ENCODE measurements at places on chromosomes 12 and 14.

DNA sequence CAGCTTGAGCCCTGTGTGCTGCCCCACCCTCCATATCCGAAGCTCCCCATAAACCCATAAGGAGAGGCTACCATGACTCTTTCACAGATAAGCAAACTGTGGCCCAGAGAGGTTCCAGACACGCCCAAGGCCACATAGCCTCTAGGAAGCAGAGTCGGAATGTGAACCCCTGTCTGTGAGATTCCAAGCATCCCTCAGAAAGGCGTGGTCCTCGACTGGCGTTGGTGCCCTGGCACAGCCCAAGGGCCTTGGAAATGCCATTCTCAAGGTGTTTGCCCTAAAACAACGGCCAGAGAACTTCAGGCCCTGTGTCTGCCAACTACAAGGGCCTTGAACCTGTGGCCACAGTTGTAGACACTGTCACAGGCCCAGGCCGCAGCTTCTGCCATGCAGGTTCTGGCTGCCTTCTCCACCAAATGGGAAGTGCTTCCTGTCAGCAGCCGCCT, 8.5 kb upstream of the DIO3 start:
- peak; percentile 92 for DNase-seq

GRCh38 chr12:57096748-57097553, 8.0 kb downstream of the NAB2 start:
- DNase-seq = no peak

DNA sequence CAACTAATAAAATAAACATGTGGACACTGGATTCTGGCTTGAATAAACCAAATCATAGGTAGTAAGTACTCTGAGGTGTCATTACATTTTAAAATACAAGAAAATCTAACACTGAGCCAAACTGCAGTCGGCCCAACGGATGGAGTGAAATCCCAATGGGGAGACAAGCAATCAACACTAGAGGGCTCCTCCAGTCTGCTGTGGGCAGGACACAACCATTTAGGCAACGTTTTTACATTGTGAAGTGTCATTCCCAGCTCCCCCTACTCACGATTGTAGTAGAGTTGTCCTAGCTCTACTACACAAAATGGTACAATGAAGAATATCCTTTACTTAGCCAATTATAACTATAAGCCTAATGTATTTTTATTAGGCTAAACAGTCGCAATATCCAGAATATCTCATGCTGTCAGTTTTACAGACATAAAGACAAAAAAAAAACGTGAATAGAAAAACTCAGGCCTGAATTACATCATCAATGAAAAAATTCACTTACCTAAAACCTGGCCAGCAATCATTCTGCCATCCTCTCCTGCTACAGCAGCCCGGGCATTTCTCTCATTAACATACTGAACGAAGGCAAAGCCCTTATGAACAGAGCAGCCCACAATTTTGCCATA, 35.7 kb downstream of the HNRNPC start:
- no peak for DNase-seq

DNA sequence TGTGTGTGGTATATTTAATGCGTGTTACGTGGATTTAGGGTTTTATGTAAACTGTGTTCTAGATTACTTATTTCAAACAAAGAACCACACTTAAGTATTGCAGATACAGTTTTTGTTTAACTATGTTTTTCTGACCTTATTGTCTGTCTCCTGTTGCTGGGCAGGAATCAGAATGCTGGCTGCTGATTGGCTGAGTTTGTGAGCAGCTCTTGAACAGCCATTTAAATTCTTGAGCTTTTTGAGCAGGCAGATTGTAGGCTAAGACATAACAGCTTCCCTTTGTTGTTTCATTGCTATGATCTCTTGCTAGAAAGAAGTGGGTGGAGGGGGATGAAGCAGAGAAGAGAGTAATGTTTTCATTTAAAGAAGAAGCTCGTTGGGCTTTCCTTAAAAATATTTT, 52.2 kb downstream of the ATF7IP start:
- peak; percentile 55 for DNase-seq

GRCh38 chr12:121738340-121738858, 25.8 kb downstream of the TMEM120B start:
- no peak for DNase-seq

DNA sequence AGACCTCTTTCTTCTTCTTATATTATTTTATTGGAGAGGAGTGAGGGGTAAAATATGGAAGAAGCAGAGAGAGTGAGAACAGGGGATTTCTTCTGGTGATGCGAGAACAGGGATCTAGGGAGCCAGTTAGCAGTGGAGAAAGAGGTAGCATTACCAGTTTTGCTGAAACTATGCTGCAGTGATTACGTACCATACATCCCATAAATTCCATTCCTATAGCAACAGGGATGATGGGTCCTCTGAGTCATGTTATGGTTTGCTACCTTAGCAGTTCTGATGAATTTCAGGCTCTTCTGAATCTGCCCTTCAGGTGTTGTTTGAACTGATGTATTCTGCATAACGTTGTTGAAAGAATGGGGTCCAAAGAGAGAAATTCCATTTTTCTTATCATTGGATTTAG, 625.4 kb upstream of the LRFN5 start:
- no peak for DNase-seq

DNA sequence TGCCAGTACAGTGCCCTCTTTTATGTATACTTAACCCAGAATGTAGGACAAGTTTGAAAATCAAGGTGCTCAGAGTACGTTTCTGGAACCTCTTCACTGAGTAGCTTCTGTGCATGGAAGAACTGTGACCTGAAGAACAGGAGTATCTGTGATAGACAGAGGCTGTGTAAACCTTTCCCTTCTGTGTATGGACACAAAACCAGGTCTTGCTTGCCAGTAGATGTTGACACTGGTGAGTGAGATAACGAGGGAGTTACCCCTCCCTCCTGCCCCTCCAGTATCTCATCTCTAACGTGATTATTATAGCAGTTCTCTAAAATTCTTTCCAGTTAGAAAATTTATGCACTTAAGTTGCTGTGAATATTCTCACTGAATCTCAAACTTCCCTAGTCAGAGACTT, 170.8 kb downstream of the RPL10L start:
- DNase-seq = no peak

DNA sequence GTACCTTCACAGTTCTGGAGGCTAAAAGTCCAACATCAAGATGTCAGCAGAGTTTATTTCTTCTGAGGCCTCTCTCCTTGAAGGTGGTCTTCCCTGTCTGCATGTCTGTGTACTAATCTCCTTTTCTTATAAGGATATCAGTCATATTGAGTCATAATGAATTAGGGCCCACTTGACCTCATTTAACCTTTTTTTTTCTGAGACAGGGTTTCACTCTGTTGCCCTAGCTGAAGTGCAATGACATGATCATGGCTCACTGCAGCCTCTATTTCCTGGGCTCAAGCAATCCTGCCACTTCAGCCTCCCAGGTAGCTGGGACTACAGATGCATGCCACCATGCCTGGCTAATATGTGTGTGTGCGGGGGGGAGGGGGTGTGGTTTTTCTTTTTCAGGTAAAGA, 41.7 kb downstream of the PPM1H start:
- DNase-seq = no peak

- DNase-seq = no peak
These were observed 40.4 kb upstream of the MYL2 start for GRCh38 chr12:110960795-110961194.

- DNase-seq = no peak
These were observed 28.8 kb upstream of the CEP83 start for GRCh38 chr12:94488463-94488862.

DNA sequence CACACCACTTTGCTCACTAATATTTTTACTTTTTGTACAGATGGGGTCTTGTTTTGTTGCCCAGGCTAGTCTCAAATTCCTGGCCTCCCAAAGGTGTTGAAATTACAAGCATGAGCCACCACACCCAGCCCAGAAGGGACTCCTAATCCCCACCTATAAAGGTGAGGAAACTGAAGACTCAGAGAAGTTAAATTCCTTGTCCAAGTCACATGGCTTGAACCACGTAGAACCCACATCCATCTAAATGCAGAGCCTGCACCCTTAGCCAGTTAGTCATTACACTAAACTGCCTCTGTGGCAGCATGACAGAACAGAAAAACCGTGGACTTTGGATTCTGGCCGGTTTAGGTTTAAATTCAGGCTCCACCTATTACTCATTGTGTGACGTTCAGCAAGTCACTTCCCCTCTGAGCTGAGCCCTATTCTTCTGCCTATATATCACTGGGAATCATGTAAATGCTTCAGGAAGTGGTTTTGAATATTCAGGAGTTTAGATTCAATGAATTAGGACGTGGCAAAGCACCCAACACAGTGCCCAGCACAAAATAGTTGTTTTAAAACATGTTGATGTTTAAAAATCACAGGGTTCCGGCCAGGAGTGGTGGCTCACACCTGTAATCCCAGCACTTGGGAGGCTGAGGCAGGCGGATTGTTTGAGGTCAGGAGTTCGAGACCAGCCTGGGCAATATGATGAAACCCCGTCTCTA, 3.0 kb upstream of the CORO1C start:
- DNase-seq = peak; percentile 90

DNA sequence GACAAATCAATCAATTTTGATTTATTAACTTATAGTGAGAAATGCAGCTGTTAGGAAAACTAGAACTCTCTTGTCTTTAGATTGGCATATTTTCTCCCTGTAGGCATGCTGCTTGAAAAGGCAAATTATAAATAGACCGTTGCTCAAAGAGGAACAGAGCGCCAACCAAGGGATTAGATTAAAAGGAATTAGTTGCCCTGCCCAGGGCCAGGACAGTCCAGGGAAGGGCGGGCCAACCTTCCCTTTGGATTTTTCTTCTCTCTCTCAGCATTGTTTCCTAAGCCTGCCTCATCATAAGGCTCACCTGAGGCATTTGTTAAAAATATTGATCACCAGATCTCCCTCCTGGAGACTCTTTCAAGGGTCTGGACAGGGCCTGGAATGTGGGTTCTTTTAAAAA, 8.6 kb downstream of the CIPC start:
- no peak for DNase-seq

GRCh38 chr14:55867311-55867710, 250.9 kb upstream of the PELI2 start:
- no peak for DNase-seq

DNA sequence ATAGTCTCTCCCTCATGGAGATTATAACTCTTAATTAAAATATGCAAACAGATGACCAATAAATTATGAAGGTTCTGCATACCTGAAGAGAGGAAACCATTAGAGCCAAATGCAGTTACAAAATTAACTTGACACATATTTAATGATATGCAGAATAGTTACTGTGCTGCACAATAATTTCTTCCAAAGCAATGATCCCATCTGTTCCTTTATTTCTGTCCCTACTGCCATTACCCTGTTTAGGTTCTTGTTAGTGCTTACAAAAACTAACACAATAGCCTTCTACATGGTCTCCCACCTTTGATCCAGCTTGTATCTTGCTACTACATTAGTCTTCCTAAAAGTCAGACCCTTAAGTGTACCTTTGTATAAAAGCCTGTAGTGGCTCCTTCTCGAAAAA, 411.1 kb downstream of the APAF1 start:
- no peak for DNase-seq

DNA sequence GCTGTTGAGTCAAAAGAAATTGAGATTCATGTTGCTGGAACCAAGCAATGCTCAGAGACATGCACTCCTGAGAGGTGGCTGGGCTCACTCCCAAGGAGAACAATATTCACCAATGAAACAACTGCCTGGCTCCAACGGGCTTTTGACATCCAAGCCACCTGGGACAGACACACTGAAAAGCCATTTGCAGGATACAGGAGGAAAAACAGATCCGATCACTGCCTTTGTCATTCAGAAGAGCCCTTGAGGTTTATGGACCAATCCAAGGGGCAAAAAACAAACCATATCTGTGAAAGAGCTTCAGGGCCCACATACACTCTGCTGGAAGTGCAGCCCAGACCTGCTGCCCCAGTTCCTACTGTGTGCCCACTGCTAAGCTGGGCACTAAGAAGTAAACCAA, 277.5 kb downstream of the NUAK1 start:
- no peak for DNase-seq

DNA sequence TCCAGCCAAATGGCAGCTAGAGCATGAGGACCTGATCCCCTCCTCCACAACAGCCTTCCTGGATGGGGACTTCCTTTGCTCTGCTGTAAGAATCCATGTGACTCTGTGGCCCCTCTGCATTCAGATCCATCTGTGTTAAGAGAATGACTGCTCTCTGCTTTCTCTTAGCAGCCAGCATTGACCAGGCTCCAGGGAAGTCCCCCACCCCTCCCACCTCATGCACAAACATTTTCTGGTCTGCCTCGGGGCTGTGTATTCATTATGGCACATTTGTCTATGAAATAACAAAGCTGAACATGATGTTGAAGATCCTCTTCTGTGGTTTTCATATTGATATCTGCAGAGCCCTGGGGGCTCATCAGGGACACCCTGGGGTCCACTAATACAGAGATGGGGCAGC, 201.7 kb downstream of the NUAK1 start:
- no peak for DNase-seq

- DNase-seq = no peak
These were observed 361.6 kb upstream of the NOVA1 start for GRCh38 chr14:26959437-26959836.

DNA sequence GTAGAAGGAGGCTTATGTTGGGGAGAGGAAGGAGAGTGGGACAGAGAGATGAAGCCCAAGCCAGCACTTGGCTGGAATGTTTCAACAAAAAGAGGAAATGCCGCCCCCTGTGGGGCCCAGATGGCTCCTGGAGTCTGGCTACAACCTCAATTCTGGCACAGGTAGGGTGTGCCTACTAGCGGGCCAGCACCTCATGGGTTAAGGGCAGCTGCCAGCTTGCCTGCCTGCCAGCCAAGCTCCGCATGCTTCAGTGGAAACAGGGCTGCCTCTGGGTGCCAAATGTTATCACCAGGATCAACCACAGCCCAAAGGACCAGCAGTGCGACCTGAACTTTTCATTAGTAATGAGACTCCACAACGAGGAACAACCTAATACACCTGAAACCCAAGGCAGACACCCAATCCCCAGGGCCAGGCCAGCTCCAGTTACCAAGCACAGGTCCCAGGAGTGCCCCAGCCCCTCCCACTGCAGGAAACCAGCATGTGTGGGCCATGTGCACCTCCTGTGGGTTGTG, 11.3 kb downstream of the RAB15 start:
- DNase-seq = no peak

DNA sequence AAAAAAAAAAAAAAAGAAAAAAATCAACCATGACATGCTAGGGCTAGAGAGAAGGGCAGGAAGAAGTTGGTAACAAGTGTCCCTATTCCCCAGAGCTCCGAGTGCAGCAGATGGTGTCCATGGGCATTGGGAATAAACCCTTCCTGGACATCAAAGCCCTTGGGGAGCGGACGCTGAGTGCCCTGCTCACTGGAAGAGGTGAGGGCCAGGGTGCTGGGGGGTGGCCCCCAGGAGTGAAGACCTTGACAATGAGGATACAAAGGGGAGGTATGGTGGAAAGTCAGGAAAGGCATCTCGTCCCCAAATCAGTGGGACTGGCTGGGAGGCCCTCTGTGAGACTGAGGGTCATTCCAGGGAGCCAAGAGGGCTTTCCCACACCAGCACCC, 11.6 kb downstream of the ZNF219 start:
- no peak for DNase-seq

- DNase-seq = no peak
These were observed 5.8 kb downstream of the EFS start for GRCh38 chr14:23359167-23359626.

- DNase-seq = no peak
These were observed 120.8 kb downstream of the PPHLN1 start for GRCh38 chr12:42446761-42447160.

GRCh38 chr12:18468246-18469075, 207.1 kb downstream of the PIK3C2G start:
- DNase-seq = no peak

- DNase-seq = no peak
These were observed 271.8 kb downstream of the PCNX1 start for GRCh38 chr14:71179066-71179465.

GRCh38 chr12:105352052-105352451, 21.6 kb downstream of the C12orf75 start:
- DNase-seq = no peak

- DNase-seq = no peak
These were observed 427.6 kb upstream of the STXBP6 start for GRCh38 chr14:25477316-25478098.
